Fibroblast of mammary gland (primary cell): ENCODE measurements at places on chromosomes 2 and 18.

GRCh38 chr2:8000870-8001269 lies 681.0 kb upstream of the ID2 start:
- DNase-seq, result peak; percentile 17

DNA sequence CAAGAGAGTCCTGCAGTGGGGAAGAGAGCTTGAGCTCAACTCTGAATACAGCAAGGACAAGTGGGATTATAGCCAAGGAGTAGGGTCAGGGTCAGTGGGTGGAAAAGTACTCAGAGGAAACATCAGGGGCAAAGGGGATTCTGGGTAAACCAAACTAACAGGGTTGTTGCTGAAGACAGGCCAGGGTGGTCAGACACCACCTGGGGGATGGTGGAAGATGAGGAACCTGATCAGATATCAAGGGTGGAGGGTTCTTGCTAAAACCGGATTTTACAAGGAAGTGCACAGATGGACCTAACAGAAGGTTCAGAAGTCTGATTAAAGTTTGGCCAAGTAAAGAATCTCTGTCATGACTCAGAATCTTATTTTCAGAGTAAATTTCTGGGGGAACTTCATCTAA lies 16.5 kb downstream of the OSBPL1A start:
- DNase-seq, result no peak

GRCh38 chr2:238151628-238152235 lies 7.0 kb upstream of the ERFE start:
- no peak for DNase-seq

DNA sequence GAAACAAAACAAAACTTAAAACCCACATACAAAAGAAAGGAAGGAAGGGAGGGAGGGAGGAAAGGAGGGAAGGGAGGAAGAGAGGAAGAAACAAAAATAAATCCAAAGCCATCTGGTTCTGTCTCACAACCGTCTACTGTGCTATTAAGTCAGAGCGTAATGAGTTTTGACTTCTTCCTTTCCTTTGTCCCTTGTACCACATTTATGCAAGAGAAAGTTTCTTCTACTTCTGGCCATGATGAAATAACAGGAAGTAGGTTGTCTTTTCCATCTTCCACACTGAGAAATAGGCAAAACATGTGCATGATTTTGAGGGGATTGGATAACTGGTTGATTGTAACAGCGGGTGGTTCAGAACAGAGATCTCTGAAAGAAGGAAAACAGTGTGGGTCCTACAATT lies 121.4 kb downstream of the CTAGE1 start:
- no peak for DNase-seq

DNA sequence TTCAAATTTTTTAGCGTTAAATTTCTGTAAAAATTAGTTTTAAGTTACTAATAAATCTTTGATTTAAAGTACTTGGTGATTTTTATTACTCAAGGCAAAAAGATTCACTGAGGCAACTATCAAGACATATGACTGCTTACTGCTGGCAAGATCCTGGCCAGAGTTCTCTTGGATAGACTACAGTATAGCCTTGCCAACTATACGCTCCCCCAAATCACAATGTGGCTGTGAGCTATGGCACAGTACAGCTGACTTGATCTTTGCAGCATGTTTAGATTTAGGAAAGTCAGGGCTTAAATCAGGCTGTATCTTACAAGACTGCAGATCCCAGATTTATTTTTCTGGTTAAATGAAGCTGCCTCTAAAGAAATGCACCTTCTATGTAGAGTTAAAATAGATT lies 26.5 kb downstream of the MSTN start:
- DNase-seq, result no peak

DNA sequence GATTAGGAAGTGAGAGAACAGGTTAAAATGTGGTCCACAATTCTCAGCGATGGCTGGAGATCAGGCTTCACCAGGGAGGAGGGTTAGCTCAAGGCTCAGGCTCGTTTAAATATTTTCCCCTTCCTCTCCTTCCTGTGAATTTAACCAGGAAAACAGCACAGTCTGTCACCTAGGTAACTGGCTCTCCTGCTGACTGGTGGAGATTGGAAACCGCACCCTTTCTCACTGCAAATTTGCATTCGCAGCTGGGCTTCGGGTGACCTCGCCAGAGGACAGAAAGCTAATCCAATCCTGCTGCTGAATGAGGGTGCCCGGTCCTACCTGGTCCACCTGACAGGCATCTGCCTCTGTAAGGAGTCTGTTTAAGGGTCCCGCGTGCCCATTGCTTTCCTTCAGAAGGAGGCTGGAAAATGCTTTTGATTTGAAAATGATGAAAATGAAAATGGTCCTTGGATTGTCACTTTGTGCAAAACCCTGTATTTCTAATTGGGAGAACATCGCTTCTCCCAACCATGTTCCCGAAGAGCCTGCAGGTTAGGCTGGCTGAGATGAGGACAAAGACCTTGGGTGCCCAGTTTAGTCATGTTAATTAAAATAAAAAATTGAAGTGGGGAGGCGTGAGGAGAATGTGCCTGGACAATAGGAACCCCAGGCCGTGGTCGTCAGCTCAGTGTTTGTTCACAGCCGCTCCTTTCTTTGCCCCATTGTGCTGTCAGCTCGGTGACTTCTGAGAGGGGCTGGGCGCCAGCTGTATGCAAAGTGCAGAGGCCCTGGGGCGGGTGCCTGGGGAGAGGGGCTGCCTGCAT lies 43.4 kb upstream of the MTCL1 start:
- no peak for DNase-seq

- DNase-seq, result no peak
These were observed 43.6 kb upstream of the PTMA start for GRCh38 chr2:231664727-231665126.

DNA sequence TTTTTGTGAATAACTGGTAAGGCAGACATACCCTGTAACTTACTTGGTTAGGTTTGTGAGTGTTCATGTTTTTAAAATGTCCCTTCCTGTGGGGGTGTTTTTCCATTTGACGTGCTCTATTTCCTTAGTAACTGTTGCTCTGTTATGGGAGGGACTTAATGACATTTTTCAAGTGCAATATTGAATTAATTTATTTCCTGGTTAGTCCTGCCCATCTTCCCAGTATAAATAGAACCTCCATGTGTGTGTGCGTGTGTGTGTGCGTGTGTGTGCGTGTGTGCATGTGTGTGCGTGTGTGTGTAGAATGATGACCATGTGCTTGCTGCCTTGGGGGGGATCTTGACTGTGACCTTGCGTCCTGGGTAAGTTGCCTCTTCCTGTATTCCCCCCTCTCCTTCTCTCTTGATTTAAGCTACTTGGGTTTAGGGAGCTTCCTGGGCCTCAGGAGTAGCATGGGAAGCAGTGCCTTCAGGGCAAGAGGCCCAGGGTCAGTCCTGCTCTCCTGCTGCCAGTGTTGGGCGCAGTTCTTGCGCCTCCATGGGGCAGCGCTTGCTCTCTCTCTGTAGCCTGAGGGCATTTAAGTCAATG lies 163.9 kb downstream of the LDLRAD4 start:
- peak; percentile 57 for DNase-seq

GRCh38 chr2:135818937-135819610 lies 17.9 kb downstream of the LCT start:
- DNase-seq, result peak; percentile 45

- DNase-seq, result no peak
These were observed 86.3 kb downstream of the PLB1 start for GRCh38 chr2:28582152-28582551.

DNA sequence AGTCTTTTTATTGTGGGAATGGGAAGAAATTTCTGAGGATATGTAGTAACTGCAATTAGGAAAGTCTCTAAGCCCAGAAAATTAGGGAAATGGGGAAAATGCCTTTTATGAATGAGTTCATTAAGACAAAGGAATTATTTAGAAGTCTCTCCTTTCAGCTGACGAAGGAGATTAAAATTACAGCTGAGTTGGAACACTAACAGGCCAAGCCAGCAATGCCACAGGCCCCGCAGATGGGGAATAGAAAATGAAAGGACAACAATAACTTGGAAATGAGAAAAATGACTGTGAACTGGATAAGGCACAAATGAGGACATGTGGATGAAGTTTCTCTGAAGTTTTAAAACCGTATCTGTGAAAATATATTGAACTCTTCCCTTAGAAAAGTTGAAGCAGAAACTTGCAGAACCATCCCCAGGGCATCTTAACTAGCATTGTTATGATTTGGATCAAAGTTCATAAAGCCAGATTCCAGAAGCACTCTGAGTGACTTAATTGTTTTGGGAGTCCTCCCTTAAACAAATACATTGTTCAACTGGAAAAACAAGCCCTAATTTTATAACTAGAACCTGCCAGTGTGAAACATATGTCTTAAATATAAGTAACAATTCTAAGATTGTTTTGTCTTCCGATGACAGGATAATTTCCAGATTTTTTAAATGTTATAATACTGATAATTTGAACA lies 51.3 kb downstream of the C2orf76 start:
- no peak for DNase-seq

DNA sequence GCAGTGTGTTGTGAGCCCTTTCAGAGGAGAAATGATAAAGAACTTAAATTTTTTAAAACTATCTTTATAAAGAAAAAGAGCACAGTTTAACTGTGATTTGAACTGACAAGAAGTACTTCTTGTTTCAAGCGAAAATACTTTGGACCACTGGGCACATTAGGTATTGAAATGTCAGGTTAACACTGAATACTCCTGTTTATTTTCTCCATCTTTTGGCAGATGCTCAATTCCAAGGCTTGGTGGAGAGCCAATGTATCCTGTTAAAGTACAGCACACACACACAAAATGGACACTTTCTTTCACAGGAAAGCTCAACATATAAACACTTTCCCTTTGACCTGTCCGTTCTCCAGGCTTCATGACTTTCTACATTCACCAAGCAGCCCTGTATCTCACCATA lies 32.6 kb upstream of the SP3 start:
- DNase-seq, result peak; percentile 41

GRCh38 chr18:12904012-12904516 lies 20.0 kb upstream of the PTPN2 start:
- DNase-seq, result no peak

DNA sequence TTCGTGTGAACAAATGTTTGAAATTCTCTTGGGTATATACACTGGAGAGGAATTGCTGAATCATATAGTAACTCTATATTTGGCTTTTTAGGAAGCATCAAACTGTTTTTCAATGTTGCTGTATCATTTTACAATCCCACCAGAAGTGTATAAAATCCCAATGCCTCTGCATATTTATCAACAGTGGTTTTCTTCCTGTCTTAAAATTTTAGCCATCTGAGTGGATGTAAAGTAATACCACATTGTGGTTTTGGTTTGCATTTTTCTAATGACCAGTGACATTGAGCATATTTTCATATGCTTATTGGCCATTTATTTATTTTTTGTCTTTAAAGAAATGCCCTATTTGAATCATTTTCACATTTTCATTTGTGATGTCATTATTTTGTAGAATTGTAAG lies 22.8 kb upstream of the LRP1B start:
- no peak for DNase-seq

- DNase-seq, result no peak
These were observed 29.4 kb downstream of the ITM2C start for GRCh38 chr2:230893841-230894781.

DNA sequence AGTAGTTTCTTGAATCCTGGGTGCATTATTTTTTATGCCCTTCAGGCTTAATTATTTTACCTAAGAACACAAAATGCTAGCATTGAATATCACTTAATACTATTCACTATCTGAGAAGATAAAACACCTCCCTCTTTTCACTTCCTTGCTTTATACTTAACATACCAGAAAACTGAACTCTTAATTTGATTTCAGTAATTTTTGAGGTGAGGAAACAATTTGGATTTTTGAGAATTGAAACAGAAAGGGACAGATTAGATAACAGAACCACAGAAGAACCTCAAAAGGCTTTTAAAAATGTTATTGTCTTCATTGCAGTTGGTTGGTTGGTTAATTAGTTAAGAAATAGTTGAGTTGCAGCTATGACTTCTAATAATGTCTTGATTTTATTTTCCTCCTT lies 69.5 kb downstream of the GPD2 start:
- DNase-seq, result no peak

- DNase-seq, result no peak
These were observed 1114.5 kb downstream of the DSC3 start for GRCh38 chr18:29928081-29928480.

GRCh38 chr2:86336675-86337243 lies 667 bp downstream of the REEP1 start:
- DNase-seq, result no peak

GRCh38 chr18:55510809-55511208 lies 77.2 kb downstream of the TCF4 start:
- DNase-seq, result peak; percentile 93

GRCh38 chr2:175030380-175031271 lies 25.4 kb upstream of the CHN1 start:
- DNase-seq, result peak; percentile 50

- DNase-seq, result no peak
These were observed 91.8 kb downstream of the PLB1 start for GRCh38 chr2:28587526-28588291.

- peak; percentile 89 for DNase-seq
These were observed 418.2 kb upstream of the ZEB2 start for GRCh38 chr2:144937910-144938709.

GRCh38 chr2:137521653-137522619 lies 442.3 kb upstream of the HNMT start:
- no peak for DNase-seq

GRCh38 chr2:11365096-11365879 lies 20.9 kb upstream of the ROCK2 start:
- no peak for DNase-seq

DNA sequence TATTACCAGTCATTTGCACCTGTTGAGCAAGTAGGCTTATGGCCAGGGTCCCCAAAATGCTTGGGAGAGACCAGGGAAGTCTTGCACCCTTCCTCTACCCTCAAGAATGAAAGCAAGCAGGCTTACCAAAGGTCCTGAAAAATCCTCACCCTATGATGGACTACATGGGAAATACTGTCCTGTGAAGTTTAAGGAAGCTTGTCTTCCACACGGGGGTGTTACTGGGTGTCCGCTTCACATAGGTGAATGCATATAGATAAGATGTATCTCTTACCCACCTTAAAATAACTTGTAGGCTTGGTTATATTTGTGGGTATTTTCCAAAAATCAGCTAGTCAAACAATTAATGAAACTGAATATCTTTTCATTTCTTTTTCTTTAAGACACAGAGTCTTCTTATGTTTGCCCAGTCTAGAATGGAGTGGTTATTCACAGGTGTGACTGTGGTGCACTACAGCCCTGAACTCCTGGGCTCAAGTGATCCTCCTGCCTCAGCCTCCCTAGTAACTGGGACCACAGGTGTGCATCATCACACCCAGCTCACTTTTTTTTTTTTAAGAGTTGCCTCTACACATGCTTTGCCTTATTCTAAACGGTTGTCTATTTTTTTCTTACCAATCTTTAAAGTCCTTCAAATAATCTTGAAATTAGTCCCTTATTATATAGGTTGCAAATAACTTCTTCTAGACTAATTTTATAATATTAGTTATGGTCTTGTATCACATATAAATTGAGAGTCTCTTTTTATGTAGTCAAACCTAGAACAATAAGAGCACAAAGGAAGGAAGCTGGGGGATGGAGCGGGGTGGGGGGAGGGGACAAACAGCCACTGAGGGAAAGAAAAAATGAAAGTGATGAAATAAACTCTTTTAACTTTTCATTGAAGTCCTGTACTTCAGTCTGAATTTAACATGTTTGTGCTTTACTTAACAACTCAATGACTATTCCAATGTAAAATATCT lies 49.0 kb downstream of the CERKL start:
- DNase-seq, result no peak

- DNase-seq, result no peak
These were observed 5.7 kb upstream of the ALS2 start for GRCh38 chr2:201786471-201786870.
